ENCODE measurements at places on chromosomes 3 and 15.

DNA sequence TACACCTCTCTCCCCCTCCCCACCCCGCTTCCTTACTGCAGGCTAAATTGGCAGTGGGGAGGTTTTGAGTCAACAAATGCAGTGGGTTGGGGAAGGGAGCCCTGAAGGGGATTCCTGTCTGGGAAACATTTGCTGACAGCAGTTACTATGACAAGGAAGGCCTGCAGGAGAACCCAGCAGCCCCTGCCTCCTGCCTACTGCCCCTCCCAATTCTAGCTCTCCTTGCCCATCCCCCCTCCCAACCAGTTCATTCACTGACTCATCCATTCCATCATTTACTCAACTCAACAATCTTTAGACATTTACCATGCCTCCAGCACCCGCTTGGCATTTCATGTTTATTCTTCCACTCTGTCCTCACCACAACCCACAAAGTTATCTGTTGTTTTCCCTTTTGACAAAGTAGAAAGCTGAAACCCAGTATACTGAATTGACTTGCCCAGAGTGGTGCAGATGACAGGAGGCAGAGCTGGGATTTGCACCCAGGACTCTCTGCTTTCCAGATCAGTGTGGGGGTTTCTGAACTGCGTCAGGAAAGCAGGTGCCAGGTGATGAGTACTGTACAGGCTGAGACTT, 75.0 kb downstream of the MAGEF1 start:
- H3K4me1 ChIP-seq = peaks cover 15% of the 10 kb centered on the region
- DNase-seq = no peak
- H3K4me3 ChIP-seq = no peak overlapping the region
- no peaks in the 10 kb centered on the region for H3K36me3 ChIP-seq
- H3K27me3 ChIP-seq = no peaks in the 10 kb centered on the region
- no peak overlapping the region for H3K27ac ChIP-seq

DNA sequence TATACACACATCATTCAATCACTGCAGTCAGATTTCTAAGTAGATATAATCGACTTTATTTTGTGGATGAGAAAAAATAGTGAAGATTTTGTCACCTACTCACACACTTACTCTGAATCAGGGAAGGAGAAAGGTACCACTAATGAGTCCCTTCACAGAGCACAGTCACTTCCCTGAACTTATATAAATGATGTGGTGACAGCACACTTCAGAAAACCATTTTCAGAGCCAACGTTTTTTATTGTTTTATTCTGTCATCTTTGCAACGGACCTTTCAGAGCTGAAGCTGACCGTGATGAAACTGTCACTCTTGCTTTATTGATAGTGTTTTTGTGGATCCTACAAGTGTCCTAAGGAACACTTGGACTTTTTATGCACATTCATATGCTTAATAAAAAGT, 956.6 kb downstream of the SQOR start:
- no peak for DNase-seq
- no peak overlapping the region for H3K4me3 ChIP-seq
- no peaks in the 10 kb centered on the region for H3K36me3 ChIP-seq
- no peaks in the 10 kb centered on the region for H3K27me3 ChIP-seq

DNA sequence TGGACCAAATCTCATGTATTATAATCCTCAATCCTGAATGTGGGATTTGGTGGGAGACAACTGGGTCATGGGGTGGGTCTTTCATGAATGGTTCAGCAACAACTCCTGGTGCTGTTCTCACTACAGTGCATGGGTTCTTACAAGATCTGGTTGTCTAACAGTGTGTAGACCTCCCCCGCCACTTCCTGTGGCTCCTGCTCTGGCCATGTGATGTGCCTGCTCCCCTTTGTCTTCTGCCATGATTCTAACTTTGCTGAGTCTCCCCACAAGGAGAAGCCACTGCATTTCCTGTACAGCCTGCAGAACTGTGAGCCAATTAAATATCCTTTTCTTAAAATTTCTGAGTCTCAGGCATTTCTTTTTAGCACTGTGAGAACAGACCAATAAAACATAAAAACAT, 557.5 kb downstream of the GOLGA6L6 start:
- no peak overlapping the region for H3K4me3 ChIP-seq
- no peaks in the 10 kb centered on the region for H3K36me3 ChIP-seq
- no peaks in the 10 kb centered on the region for H3K4me1 ChIP-seq

DNA sequence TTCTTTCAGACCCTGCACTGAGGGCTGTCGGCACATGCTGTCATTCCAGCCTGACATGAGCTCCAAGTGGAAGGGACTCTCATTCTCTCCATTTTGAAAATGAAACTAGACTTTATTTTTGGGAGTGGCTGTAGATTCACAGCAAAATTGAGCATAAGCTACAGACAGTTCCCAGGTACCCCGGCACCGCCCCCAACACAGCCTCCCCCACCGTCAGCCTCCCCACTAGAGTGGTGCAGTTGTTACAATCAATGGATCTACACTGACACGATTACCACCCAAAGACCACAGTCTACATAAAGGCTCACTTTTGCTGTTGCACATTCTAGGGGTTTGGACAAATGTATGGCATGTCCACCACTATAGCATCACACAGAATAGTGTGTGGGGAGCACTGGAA, 29.5 kb upstream of the FGD5 start:
- no peaks in the 10 kb centered on the region for H3K4me1 ChIP-seq
- no peaks in the 10 kb centered on the region for H3K27me3 ChIP-seq
- no peaks in the 10 kb centered on the region for H3K36me3 ChIP-seq
- no peak for DNase-seq
- H3K27ac ChIP-seq = no peak overlapping the region

GRCh38 chr15:88711806-88712205, 73.0 kb downstream of the ISG20 start:
- H3K27me3 ChIP-seq = peaks cover 6% of the 10 kb centered on the region
- no peak for DNase-seq
- H3K36me3 ChIP-seq = no peaks in the 10 kb centered on the region
- H3K4me3 ChIP-seq = no peak overlapping the region
- no peaks in the 10 kb centered on the region for H3K4me1 ChIP-seq

GRCh38 chr15:61064651-61065050, 164.5 kb downstream of the RORA start:
- no peaks in the 10 kb centered on the region for H3K4me1 ChIP-seq
- H3K4me3 ChIP-seq = no peak overlapping the region
- no peak overlapping the region for H3K27ac ChIP-seq
- no peaks in the 10 kb centered on the region for H3K36me3 ChIP-seq

GRCh38 chr15:77243135-77243534, 172.2 kb upstream of the TSPAN3 start:
- H3K36me3 ChIP-seq = no peaks in the 10 kb centered on the region
- no peaks in the 10 kb centered on the region for H3K27me3 ChIP-seq
- H3K4me1 ChIP-seq = no peaks in the 10 kb centered on the region

DNA sequence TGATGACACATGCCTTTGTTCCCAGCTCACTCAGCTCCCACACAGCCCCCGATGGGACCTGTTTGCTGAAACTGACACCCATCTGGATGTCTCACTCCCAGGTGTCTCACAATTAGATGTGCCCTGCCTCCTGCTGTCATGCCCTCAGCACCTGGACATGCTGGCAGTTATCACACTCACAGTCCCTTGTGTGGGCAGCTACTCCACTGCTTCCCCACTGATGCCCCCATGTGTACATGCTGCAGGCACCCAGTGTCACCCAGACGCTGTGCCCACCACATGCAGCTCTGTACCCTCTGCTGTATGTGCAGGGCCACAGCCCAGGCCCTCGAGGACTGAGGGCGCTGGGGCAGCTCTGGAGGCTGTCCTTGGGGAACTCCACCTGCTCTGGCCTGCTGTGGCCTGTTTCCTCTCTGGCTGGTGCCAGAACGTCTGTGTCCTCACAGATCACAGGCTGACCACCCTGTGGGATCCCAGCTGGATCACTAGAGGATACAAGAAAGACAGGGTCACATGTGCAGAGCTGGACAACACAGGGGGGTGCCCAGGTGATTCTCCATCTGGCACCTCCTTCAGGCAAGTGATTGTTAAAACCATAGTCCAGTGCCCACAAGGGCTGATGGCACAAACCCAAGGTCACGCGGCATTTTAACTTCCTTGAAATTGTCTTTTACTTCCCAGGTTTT, 14.0 kb downstream of the C3orf22 start:
- DNase-seq = peak; percentile 15
- no peaks in the 10 kb centered on the region for H3K36me3 ChIP-seq
- H3K27ac ChIP-seq = no peak overlapping the region
- H3K4me1 ChIP-seq = no peaks in the 10 kb centered on the region
- no peak overlapping the region for H3K4me3 ChIP-seq

GRCh38 chr3:61300006-61300380, 48.7 kb upstream of the FHIT start:
- no peaks in the 10 kb centered on the region for H3K36me3 ChIP-seq
- DNase-seq = no peak
- H3K4me1 ChIP-seq = no peaks in the 10 kb centered on the region

GRCh38 chr3:162740941-162741596, 1244.5 kb downstream of the OTOL1 start:
- no peaks in the 10 kb centered on the region for H3K36me3 ChIP-seq
- DNase-seq = no peak
- H3K4me3 ChIP-seq = no peak overlapping the region

Data from CD4-positive, alpha-beta memory T cell (primary cell).